ENCODE measurements at places on chromosomes 12 and 14. TPM values are rescaled to one million over a fixed set of nuclear protein-coding genes. Genes with fewer than 3 reads are reported as not detected.

The DERA gene
- total RNA-seq = 38.4 TPM

The AQP6 gene
- total RNA-seq = not detected

The SLCO1B1 gene
- total RNA-seq = 0.42 TPM

The GLT1D1 gene
- not detected for total RNA-seq

The SERPINA9 gene
- total RNA-seq = not detected

The MAX gene
- 62.3 TPM for total RNA-seq

The ASCL1 gene
- not detected for total RNA-seq

The TMEM132C gene
- total RNA-seq = not detected

The NUBPL gene
- 6.6 TPM for total RNA-seq

The CLEC2A gene
- not detected for total RNA-seq

The STYX gene
- 5.1 TPM for total RNA-seq

The TCL1B gene
- total RNA-seq = not detected

The STAC3 gene
- 0.27 TPM for total RNA-seq

The NRXN3 gene
- 1.1 TPM for total RNA-seq

The RNASE12 gene
- total RNA-seq = not detected

The AICDA gene
- not detected for total RNA-seq
